Left cardiac atrium (tissue), 4 donors: ENCODE measurements at places on chromosomes 1 and 21.

- DNase-seq: no peak
These were observed 213.8 kb downstream of the ROR1 start for GRCh38 chr1:63987628-63988024.

- no peak for DNase-seq
These were observed at the start of gene FAAP20 for GRCh38 chr1:2194319-2194897. TSS of gene FAAP20 (minus strand) at chr1:2194772. CDS start at chr1:2194749, 23 bp downstream.

GRCh38 chr1:16186655-16187235, 25.7 kb downstream of the ARHGEF19 start:
- no peak for DNase-seq

- DNase-seq: no peak
These were observed 24.9 kb downstream of the KLHDC7A start for GRCh38 chr1:18505666-18506065.

DNA sequence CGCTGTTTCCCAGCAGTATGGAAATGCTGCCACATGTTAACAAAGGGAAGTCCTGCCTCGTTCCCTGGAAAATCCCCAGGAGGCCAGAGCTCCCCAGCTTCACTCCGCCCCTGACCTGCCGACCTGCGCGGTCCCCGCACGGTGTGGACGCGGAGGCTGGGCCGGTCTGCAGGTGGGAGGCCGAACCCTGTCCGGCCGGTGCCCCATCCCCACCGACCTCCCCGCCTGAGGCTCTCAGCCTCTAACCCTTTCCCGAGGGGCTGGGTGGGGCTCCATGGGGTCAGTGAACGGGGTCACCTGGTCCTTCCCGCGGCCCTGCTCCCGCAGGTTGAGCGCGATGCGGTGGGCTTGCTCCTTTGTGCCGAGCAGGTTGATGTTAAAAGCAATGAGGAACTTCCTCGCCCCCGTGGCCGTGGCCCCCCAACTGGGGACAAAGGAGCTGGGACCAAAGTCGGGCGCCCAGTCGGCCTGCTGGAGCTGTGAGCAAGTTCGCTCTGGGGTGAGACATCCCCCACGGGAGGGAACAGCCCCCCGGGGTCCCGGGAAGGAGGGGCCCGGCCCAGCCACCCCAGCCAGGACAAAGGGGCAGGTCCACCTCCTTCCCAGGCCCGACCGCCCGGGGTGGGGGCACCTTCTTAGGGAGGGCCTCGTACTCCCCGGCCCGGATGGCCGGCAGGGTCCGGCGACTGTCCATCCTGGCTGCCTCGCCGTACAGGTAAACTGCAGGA, 4.0 kb downstream of the FTCD start:
- no peak for DNase-seq

GRCh38 chr1:58773406-58773840, 10.4 kb downstream of the JUN start:
- DNase-seq: peak; percentile 77
